Mesenteric fat pad (tissue), 1 donor: ENCODE measurements at places on chromosomes 13 and 19.

- no peak for DNase-seq
Measured at GRCh38 chr13:93745884-93746283, 519.3 kb downstream of the GPC6 start.

DNA sequence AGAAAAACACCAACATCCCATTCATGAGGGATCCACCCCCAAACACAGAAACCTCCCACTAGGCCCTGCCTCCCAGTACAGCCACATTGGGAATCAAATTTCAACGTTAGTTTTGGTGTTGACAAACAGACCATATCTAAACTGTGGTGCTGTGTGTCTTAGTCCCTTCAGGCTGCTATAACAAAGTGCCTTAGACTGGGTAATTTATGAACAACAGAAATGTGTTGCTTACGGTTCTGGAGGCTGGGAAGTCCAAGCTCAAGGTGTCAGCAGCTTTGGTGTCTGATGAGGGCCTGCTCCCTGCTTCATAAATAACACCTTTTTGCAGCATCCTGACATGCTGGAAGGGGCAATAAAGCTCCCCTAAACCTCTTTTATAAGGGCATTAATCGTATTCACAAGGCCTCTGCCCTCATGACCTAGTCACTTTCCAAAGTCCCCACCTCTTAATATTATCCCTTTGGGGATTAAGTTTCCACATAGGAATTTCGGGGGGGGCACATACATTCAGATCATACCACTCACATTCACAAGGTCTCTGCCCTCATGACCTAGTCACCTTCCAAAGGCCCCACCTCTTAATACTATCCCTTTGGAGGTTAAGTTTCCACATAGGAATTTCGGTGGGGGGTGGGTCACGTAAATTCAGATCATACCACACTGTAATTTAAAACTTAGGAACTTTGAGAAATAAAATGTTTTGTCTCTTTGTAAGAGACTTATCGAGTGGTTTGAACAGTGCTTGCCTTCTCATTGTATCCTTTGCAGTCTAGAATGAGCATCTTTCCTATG lies 27.5 kb downstream of the ZNF507 start:
- no peak for DNase-seq

GRCh38 chr19:50896591-50897190 lies 14.5 kb downstream of the KLK4 start:
- no peak for DNase-seq

GRCh38 chr13:40189426-40189825 lies 477.0 kb downstream of the FOXO1 start:
- DNase-seq, result no peak

- no peak for DNase-seq
Measured at GRCh38 chr13:26950546-26950945, 190.0 kb upstream of the GPR12 start.

GRCh38 chr19:35750167-35750566 lies 1.8 kb downstream of the LIN37 start:
- no peak for DNase-seq
